ENCODE measurements at places on chromosomes 3 and 15. TPM values are rescaled to one million over a fixed set of nuclear protein-coding genes. Genes with fewer than 3 reads are reported as not detected.
A peak's percentile ranks its signal among the peaks of the same experiment; 100 is the strongest.

GRCh38 chr3:172694573-172695246 lies 16.2 kb downstream of the NCEH1 start:
- no peaks in the 10 kb centered on the region for H3K4me1 ChIP-seq
- H3K36me3 ChIP-seq, result peaks cover 7% of the 10 kb centered on the region
- H3K4me3 ChIP-seq, result no peak overlapping the region
- no peak for DNase-seq
- H3K27me3 ChIP-seq, result no peaks in the 10 kb centered on the region

DNASE1L3 gene
- total RNA-seq, result not detected

DNA sequence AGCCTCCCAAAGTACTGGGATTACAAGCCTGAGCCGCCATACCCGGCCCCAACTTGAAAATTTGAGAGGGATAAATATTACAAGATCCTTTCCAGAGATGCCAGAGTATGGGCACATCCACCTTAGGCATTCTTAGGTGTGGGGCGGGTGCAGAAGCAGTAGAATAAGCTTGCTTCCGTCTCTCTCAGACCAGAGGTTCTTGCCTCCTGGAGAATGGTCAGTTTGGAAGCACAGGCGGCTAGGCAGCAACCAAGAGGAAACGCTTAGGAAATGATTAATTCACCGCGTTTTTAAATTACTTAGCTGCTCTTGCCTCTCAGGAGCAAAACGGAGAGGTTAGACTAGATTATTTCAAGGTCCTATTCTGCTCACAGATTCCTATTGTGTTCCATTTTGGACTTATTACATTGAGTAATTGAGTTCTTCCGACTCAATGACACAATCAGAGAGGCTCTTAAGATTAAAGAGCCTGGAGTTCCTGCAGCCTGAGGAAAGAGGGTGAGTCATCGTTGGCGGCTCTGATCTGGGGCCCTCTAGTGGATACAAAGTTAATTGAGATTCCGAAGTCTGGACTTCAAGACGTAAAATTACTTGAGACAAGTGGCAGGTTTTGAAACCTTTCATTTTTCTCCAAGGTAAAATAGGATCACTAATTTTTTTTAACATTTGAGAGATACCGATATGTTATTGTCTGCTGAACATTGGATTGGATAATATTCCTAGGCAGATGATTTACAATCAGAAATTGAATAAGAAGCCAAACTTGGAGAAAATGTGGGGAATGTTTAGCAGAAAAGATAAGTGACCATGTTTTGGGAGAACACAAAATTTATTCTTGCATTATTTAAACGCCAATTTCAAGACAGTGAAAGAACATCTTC lies 5.8 kb upstream of the TOPAZ1 start:
- no peak overlapping the region for H3K27ac ChIP-seq
- no peaks in the 10 kb centered on the region for H3K36me3 ChIP-seq
- H3K4me1 ChIP-seq, result no peaks in the 10 kb centered on the region
- DNase-seq, result peak; percentile 55

- no peak overlapping the region for H3K4me3 ChIP-seq
- DNase-seq, result no peak
- no peaks in the 10 kb centered on the region for H3K36me3 ChIP-seq
- H3K27me3 ChIP-seq, result no peaks in the 10 kb centered on the region
- peaks cover 14% of the 10 kb centered on the region for H3K4me1 ChIP-seq
Observed at GRCh38 chr15:87604857-87605446, 651.6 kb downstream of the NTRK3 start.

DNA sequence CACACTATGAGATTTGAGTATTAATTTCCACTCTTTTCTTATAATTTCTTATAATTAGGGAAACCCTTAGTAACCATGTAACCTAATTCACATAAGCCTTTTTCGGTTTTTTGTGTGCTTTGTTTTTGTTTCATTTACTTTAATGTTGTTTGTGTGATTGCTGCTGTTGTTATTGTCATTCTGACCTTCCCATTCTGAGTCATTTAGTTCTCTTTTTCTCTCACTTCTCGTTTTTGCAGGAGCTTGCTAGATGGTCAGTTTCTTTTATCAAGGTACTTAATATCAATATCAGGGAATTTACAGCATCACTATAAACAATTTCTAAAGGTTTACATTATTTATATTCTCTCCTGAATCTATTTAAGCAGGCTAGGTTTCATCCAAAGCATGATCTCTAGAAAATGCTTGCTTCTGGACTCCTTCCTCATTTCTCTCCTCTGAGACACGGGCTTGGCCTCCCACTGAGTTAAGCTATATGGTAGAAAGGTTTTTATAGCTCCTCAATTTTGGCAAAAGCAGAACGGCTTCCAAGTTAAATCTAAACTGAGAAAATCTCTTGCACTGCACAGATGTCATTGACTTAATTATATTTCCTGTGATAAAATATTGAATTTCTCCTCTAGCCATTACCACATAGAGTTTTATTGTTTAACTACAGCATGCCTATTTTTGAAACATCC lies 534.2 kb downstream of the NSUN3 start:
- DNase-seq, result no peak
- no peaks in the 10 kb centered on the region for H3K36me3 ChIP-seq
- H3K27ac ChIP-seq, result no peak overlapping the region
- no peaks in the 10 kb centered on the region for H3K27me3 ChIP-seq

U2SURP gene
- 76.0 TPM for total RNA-seq

- no peak overlapping the region for H3K4me3 ChIP-seq
- H3K4me1 ChIP-seq, result no peaks in the 10 kb centered on the region
- no peak for DNase-seq
- H3K36me3 ChIP-seq, result no peaks in the 10 kb centered on the region
Observed at GRCh38 chr3:177224414-177224813, 27.1 kb upstream of the TBL1XR1 start.

DNA sequence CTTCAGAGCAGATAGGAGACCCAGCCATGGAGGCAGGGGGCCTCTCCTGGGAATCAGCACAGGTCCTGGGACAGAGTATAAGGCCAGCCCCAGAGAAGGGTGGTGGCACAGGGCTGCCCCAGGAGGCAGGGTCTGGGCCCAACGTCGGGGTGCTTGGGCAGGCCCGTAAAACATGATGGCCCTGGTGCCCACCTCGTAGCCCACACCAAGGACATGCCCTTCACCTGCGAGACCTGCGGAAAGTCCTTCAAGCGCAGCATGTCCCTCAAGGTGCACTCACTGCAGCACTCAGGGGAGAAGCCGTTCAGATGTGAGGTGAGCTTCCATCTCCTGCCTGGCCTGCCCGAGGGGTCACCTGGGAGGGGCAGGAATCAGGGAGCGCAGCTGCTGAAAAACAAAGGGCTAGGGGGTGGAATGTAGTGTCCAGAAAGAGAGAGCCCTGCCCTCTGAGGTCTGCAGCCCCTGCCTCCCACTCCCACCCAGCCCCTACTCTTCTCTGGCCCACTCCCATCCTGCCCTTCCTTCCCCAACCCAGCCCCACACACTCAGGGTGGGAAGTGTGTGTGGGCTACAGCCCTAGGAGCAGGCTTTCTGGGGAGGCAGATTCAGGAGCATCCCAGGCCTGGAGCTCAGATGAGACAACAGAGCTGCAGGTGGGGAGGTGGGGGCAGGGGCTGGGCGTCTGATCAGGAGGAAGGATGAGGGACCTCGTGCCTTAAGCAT lies 9.5 kb downstream of the ZBTB47 start:
- H3K4me1 ChIP-seq, result no peaks in the 10 kb centered on the region
- H3K27me3 ChIP-seq, result no peaks in the 10 kb centered on the region
- no peak overlapping the region for H3K4me3 ChIP-seq
- DNase-seq, result no peak
- H3K36me3 ChIP-seq, result peaks cover 8% of the 10 kb centered on the region

DNA sequence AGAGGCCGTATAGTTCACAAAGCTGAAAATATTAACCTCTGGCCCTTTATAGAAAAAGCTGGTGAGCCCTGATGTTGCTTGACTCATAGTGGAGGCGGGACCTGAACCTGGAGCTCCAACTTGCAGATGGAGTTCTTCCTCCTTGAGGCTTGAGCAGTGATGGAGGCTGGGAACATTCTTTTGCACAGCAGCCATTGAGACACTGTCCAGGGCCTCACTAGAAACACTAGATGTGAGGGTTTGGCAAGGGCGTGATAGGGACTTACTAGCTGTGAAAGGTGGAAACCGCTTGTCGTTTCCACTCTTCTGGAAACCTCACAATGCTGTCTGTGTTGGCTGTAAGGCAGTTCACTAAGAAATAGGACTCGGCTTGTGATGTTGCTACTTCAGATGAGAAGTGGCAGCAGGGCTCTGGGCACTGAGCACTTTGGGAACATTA lies 12.5 kb downstream of the SMAD6 start:
- peaks cover 77% of the 10 kb centered on the region for H3K36me3 ChIP-seq
- H3K4me1 ChIP-seq, result peaks cover 80% of the 10 kb centered on the region
- no peak overlapping the region for H3K27ac ChIP-seq
- no peak overlapping the region for H3K4me3 ChIP-seq

AGBL1 gene
- total RNA-seq, result not detected

RPL35A gene
- total RNA-seq, result 511 TPM

GPR176 gene
- 69.5 TPM for total RNA-seq

IL17RE gene
- 0.37 TPM for total RNA-seq

All from SJSA1 (cell line).